ENCODE measurements at places on chromosomes 3 and 15.

- no peak for DNase-seq
Observed at GRCh38 chr3:150069154-150069527, 98.4 kb upstream of the PFN2 start.

DNA sequence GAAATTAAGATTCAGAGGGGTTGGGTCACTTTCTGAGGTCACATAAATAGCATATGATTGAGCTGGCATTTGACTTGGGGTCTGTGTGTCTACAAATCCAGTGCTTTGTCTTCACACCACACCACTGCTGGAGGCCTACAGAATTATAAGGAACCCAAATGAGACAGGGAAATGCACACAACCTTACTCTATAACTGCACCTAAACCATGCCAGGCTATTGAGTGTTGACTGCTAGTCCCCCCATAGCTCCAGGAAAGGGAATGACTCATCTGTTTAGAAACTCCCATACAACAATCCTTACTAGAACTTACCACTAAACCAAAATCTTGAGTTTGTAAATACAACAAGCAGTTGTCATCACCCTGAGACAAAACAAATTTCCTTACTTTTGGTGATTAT is 16.9 kb upstream of the TSC22D2 start:
- DNase-seq: no peak

DNA sequence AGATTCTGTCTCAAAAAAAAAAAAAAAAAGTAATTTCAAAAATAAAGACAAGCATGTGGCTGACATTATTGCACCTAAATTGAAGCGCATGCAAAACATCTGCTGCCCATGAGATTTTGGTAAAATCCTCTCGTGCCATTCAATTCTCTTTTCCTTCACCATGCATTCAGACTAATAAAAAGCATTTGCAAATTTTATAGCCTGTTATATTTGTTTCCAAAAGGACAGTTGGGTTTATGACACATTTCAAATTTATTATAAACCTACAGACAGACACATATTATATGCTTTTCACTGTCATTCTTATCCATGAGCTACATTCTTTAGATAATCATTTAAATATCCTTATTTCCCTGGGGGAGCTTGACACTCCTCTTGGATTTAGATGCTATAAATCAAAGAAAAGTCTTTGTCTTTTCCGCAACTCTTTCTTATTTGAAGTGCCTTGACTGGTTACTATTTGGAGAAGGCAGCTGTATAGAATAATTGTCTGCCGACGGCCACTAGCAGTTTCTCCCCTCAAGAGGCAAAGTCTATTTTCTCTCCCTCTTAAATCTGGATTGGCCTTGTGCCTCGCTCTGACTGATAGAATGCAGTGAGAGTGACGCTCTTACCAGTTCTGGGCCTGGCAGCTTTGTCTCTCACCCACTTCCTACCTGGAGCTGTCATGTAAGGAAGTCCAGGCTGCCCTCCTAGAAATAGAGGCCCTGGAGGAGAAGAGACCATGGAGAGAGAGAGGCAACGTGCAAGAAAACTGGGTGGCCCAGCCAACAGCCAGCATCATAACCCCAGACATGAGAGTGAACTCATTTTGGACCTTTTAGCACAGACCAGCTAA is 6.8 kb upstream of the LRIG1 start:
- DNase-seq: no peak

DNA sequence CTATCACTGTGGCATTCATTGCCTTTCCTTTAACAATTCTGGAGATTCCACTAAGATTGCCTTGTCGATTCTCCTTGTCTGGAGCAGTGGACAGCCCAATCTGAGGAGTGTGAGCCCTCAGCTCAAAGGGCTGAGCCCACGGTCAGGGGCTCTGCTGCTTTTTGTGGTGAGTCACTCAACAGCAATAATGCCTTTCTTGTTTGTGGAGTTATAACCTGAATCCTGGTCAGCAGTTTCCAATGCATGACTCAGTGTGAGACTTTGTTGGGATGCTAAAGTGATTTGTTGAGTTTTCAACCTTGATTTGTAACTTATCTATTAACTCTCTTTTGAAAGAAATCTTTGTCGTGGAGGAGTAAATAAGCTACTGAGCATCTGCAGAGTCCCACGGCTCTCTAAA is 183.5 kb downstream of the TJP1 start:
- no peak for DNase-seq

DNA sequence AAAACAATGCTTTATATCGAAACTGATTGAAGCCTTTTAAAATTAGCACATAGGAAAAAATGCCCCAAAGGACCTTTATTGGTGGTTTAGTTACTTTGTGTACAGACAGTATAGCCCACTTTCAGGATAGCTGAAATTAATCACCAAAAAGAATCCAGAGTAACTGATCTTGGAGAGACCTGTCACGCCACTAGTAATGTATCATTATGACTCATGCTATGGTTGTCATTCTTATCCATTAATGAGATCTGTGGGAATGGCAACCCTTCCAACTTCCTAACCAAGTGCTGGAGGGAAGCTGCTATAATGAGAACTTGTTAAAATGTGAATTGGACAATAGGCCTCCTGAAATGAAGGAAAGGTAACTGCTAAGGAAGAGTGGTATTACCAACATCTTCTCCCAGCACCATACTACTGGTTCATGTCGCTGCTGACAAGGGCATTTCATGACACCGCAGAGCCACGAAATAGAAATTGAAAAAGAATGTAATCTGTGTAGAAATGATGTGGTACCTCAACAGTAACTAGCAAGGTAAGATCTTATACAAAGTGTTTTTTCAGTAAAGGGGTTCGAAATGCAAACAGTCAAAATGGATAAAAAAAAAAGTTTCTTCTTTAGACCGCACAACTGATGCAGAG is 7.1 kb upstream of the EMC4 start:
- DNase-seq: no peak

DNA sequence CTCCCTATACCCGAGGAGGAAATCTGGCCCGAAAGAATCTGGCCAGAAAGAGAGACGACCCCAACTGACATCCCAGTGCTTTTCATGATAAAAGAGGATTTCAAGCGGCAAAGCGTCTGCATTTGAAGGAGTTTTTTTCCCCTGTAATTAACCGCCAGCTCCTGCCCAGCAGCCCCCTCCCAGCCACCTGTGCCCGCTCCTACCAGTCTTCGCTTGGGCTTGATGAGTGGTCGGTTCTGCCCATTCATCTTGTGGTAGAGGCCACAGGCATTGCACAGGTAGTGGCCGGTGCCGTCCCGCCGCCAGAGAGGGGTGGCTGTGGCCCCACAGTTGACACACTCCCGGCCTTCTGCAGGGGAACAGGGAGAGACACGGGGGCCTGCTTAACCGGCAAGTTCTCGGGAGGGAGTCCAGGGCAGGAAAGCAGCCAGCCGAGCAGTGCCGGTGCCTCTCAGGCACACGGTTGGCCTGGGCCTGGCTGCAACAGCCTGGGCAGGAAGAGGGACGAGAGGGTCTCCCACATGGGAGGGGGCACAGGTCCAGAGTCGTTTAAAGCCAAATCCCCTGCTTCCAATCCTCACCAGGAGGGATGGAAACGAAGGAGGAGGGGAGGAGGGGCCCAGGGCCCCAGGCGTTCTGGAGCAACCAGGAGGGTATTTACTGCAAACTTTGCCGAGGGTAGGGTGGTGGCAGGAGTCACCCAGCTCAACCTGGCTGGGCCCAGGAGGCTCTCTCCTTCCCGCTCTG is 9.2 kb downstream of the GATA2 start:
- DNase-seq: no peak

DNA sequence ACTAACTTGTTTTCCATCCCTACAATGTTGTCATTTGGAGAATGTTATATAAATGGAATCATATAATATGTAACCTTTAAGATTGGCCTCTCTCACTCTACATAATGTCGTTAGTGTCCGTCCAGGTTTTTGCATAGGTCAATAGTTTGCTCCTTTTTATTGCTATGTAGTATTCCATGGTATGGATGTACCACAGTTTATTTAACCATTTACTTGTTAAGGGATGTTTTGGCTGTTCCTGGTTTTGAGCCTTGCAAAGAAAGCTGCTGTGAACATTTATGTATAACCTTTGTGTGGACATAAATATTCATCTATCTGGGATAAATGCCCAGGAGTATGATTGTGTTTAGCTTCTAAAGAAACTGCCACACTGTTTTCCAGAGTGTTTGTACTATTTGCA is 34.1 kb upstream of the SEC22A start:
- DNase-seq: no peak

DNA sequence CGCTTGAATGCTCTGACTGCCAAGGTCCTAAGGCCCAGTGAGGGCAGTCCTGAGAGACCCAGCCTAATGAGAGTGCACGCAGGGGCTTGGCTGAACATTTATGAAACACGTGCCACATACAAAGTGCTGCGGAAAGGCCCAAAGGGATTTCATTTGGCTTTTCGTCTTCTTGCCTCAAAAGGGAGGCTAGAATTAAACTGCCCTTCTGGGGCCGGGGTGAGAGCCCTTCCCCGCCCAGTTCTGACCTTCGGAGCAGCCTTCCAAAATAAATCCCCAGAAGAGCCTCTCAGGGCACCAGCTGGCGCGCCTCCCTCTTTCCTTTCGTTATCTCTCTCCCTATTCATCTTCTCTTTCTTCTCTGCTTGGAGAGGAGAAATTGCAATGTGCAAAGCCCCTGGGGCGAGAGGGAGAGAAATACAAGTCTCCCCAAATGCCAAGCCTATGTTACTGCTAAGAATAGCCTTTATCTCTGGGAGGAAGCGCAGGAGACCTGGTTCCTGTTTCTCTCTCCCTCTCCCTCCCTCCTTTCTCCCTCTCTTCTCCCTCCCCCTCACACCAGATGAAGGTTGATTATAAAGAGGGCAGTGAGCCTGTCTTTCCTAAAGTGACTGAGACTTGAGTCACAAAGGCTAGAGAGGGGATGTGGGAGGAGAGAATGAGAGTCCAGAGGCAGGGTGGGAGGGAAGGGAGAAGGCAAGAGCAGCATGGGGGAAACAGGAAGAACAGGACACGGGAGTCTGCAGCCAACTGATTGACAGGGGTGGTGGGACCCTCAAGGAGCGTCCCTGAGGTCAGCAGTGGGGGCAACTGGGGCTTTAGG is 36.7 kb upstream of the NDUFB4 start:
- DNase-seq: no peak

DNA sequence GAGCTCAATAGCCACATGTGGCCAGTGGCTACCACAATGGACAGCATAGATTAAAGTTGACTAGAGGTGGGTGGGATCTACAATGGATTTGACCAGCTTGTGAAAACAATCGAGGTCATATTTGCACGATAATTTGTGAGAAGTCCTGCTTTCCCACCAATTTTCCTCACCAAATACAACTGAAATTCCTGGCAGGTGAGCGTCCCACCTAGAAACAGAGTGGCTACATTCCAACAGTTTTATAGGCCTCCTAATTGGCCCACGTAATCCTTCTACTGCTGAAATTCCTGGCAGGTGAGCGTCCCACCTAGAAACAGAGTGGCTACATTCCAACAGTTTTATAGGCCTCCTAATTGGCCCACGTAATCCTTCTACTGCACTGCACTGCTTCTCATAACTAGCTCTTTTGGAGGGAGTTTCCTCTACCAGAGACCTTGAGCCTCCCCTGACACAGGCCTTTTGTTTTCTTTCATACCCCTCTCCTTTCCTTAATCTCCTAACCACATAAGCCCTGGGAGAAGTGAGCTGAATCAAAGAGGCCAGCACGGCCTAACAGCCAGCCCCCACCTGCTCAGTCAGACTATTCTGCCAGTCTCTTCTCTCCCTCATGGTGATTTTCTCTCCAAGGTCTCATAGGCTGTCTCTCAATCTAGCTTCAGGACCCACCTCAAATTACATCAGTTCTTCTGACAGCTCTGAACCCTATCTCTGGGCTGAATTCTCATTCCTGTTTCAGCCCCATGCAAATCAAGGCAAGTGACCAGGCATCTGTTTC is 80.2 kb downstream of the BFSP2 start:
- DNase-seq: no peak

DNA sequence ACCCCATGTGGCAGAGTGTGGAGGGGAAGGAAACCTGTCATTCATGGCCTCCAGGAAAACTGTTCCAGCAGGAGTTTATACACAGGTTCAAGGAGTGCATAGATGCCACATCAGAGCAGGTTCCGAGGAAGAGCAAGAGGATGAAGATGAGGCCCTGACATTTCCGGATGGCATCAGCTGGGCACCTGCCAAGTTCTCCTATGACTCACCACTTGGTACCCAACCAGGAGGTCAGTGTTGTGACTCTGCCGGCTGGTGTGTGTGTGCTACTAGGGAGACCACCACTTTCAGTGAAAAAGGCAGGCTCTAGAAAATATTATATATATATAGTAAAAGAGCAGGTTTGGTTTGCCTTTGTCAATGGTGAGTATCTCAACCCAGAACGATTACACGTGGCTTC is 69.3 kb downstream of the NTRK3 start:
- no peak for DNase-seq

- DNase-seq: no peak
Observed at GRCh38 chr15:77582763-77583162, 49.9 kb downstream of the LINGO1 start.

DNA sequence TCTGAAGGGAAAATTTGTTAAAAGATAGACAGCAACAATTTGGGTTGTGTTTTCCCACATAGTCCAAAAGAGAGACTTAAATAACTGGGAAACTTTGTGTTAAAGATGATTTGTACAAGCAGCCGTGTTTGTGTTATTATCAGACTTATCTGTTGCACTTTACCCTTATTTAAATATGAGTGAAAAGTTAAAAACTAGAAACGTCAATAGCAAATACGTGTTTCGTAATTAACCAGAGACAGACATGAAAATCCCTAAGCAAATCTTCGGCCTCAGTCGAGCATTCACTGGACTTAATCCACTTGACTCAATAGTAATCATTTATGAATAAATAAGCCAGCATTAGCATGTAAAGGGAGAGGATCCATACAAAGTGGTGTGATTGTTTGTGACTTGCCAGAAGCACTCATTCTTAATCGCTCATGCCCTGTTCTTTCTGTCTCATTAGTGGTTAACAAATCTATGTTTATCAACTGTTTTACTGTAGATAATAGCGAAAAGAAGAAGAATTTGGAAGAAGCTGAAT is 34.2 kb downstream of the BLM start:
- DNase-seq: no peak

GRCh38 chr15:84645496-84645895 is 8.6 kb downstream of the WDR73 start:
- no peak for DNase-seq

- DNase-seq: no peak
Observed at GRCh38 chr3:128624526-128625138, 26.0 kb downstream of the RPN1 start.

- DNase-seq: no peak
Observed at GRCh38 chr3:150830094-150830681, 67.2 kb upstream of the SIAH2 start.

DNA sequence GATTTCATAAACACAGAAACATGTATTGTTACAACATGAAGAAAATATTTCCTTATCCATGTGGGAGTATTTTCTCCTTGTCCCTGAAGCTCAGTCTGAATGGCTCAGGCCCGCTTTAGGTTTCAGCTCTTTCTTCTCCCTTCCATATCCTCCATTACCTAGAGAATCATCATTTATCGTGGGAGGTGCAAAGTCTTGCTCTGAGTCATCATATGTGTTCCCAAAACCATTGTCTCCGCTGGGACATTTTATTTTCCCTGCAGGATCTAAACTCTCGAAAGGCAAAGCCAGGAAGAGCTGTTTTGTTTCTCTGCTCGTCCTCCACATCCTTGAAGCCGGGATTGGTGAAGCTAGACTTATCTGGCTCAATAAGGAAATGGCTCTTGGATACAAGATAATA is 571.2 kb downstream of the EDEM1 start:
- DNase-seq: no peak
